ENCODE measurements at places on chromosomes 11 and 22. TPM values are rescaled to one million over a fixed set of nuclear protein-coding genes. Genes with fewer than 3 reads are reported as not detected.

DNA sequence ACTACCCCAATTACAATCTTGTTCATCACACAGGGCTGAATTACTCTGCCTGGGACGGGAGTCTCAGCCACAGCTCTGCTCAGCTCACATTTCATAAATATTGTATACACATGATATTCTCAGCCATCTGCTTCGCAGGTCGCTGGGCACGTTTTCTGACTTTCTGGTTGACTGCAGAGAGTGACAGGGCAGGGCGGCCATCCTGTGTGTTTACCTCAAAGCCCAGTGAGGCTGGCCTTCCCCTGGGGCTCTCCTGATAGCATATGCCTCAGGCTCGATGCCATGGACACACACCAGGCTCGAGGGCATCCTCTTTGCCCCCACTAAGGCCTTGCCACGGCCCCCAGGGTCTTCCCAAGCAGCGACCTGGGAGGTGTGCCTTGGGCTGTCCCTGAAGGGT lies 345.0 kb downstream of the CADM1 start:
- no peak for DNase-seq

GRCh38 chr11:44527476-44527875 lies 38.0 kb upstream of the CD82 start:
- DNase-seq: no peak

DNA sequence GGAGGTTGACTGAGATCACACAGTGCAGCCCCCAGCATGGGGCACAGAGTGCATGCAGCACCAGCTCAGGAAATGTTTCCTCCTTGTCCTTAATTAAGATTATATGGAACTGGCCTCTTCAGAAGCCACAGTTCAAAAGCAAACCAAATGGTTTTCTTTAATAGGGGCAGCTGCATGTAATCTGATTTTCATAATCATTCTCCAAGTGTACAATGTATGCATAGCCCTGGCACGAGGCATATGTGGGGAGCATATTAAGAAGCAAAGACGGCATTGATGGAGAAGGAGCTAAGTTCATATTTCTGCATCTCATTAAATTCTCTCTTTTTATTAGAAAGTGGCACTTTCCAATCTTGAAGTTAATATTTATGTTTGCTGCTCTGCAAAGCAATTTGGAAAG lies 9.9 kb upstream of the PARVB start:
- DNase-seq: peak; percentile 79

The OR2AG2 gene
- polyA plus RNA-seq: not detected

DNA sequence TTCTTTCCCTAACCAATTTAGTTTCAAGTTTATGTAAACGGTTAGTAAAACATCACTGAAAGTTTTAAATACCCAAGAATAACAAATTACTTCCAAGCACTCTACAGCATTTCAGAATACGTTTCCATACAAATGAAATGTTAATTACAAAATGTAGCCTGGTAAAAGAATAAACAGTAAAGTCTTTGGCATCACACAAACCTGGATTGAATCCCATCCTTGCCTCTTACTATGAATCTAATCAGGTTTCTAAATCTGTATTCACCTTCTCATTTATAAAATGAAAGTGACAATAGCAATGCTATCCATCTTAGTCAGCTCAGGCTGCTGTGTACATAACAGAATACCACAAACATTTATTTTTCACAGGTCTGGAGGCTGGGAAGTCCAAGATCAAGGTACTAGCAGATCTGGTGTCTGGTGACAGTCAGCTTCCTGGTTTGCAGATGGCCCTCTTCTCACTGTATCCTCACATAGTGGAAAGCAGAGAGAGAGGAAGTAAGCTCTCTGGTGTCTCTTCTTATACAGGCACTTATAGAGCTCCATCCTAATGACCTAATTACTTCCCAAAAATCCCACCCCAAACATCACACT lies 19.2 kb downstream of the FAM168A start:
- peak; percentile 84 for DNase-seq

DNA sequence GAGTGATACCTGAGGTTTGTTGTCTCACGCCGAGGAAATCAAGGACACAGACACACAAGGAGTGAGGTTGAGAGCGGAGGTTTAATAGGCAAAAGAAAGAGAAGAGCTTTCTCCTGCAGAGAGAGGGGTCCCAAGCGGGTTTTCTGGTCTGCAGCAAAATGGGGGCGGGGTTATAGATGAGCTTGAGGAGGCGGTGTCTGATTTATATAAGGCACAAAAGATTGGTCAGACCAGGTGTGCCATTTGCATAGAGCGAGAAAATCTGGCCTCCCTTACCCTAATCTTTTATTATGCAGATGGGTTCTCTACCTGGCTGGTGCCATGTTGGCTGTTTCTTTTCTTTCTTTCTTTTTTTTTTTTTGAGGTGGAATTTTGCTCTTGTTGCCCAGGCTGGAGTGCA lies 11.8 kb downstream of the C11orf96 start:
- no peak for DNase-seq

The NLRP6 gene
- polyA plus RNA-seq: not detected

- DNase-seq: no peak
These were observed 1116.0 kb downstream of the BRD1 start for GRCh38 chr22:48711669-48712068.

DNA sequence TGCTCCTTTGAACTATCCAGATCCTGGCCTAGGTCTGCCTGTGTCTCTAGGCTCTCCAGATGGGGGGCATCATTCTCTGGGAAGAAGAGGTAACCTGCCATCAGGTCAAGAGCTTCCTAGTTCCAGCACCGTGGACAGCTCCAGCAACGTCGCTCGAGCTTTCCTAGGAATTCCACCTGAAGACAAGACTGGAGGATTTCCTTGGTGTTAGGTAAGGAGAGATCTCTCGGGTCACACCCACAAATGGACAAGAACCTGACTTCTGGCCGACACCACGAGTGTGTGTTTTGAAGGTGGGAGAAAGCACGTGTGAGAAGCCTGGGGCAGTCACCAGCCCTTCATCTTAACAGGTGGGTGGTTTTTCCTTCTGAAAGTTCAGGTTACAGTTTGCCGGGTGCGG lies 1.2 kb downstream of the PRG3 start:
- DNase-seq: no peak

The GAB4 gene
- not detected for polyA plus RNA-seq

DNA sequence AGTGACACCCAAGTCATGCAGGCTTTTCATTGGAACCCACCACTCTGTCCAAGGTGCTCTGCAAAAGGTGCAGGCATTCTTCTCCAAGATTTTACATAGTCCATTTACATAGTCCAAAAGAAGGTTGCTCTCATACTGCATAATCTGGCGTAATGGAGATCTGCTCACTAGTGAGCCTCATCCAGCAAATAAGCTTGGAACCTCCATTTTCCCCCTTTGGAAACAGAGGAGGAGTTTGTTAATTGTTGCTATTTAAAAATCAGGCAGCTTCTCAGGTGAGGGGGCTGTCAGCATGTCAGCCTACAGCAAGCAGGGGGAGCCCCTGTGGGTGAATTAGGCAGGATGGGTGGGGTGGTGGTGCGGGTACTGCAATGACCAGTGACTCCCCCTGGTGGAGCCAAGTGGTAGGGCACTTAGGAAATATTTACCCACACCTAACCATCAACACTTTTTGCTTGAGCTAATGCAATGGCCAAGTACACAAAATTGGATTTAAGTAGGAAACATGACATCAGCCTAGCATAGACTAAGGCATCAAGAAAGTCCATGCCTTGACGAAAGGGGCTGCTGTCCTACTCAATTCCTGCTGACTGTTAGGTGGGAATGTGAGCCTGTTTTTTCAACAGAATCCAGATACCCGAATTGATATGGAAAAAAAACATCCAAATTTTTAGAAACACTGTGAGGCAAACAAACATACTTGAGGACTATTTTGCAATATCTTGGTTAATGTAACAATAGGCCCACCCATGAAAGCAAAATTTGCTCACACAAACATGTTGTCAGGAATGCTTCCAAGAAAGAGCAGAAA lies 64.5 kb downstream of the AMBRA1 start:
- peak; percentile 80 for DNase-seq

- DNase-seq: no peak
These were observed 9.3 kb upstream of the WBP2NL start for GRCh38 chr22:41989246-41989645.

GRCh38 chr11:108670451-108670850 lies 5.6 kb downstream of the DDX10 start:
- DNase-seq: no peak

- DNase-seq: no peak
These were observed 230.6 kb upstream of the PDGFD start for GRCh38 chr11:104394508-104394907.

The IGF2 gene
- polyA plus RNA-seq: 11.4 TPM

- DNase-seq: no peak
These were observed 66.3 kb downstream of the JRKL start for GRCh38 chr11:96456111-96456510.

The KDM4E gene
- polyA plus RNA-seq: not detected

The HYOU1 gene
- polyA plus RNA-seq: 161 TPM

DNA sequence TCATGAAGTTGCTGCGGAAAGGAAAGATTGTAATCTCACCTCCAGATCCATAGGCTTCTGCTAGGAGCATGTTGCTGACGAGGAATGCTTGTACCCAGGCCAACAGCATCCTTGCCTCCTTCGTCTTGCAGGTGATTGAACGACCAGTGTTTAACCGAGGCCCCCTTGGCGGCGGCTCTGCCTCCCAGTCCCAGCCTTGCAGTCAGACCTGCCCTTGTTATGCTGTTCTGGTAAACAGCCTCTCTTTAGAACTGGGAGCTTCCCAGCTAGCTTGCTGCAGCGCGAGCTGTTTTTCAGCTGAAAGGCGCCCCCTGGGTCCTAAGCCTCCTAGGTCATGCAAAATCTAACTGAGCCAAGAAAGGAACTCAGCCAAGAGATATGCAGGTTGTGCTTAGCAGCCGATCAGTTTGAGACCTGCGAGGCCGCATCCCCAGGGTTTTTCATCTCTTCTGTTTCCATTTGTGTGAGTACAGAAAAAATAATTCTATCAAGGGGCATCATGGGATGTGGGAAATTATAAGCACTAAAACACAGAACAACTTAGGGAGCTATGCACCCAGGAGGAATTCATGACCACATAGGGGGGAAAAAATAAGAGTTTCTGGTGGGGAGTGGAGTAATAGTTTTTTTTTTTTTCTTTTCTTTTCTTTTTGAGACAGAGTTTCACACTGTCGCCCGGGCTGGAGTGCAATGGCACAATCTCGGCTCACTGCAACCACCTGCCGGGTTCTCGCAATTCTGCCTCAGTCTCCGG lies at the start of gene PIK3IP1:
TSS of gene PIK3IP1 (minus strand) at position 253 of the 754 bp plus-strand sequence. CDS start at position 109, 144 bp downstream.
- DNase-seq: peak; percentile 92

DNA sequence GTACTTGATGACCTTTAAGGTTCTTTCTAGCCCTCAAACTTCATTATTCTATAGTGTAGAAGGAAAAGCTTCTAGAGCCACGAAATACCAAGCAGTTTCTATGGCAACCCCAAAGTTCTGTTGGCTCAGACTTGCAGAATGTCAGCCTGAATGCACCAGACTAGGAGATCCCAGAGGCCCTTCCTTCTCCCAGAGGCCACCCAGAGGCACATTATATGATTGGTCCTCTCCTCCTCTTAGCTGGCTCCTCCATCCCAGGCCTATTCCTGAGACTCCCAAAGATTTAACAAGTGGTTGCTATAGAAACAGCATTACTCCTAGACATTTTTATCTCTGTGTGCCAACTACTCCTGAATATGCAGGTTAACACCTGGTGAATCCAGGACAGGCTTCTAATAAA lies 69.2 kb upstream of the CCDC90B start:
- peak; percentile 71 for DNase-seq

DNA sequence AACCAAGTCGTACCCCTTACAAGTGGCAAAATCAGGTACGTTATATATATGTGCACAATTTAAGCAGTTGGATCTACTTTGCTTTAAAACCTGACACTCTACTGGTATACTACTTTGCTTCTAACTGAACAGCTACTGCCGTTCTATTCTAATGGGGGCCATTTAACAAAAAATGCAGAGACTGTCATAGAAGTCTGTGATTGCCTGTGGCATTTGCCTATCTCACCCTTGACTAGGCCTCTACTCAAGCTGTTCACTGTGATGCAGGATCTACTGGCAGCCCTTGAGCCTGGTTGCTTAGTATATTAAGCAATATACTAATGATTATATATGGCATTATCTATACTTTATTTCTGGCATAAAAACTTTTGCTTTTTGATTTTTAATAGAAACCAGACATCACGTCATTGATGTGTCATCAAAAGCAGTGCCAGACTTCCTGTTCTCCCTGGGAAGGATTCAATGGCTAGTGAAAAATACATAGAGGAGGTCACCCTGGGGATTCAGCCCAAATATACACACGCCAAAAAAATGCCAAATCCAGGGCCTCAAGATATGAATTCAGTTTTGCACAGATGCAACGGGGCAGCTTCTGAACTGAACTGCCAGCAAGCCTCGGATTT lies 40.0 kb upstream of the FIBIN start:
- DNase-seq: no peak

DNA sequence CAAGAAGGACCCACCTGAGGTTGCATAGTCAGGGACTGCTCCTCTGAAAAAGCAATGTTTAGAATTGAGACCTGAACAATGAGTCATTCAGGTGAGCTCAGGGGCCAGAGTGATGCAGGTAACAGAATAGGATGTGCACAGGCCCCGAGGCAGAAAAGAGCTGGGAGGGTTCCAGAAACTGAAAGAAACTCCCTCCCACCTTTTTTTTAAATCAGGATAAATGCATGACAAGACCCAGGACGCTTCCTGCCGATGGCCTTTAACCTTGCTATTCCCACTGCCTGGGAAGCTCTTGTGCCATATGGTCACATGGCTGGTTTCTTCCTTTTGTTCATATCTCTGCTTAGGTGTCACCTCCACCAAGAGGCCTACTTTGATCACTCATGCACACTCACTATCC lies 214.2 kb upstream of the ZBED5 start:
- DNase-seq: no peak

GRCh38 chr11:69094111-69094914 lies 45.6 kb downstream of the TPCN2 start:
- DNase-seq: no peak

- peak; percentile 31 for DNase-seq
These were observed 586 bp downstream of the LRP5 start for GRCh38 chr11:68312780-68313573.

The XKR3 gene
- polyA plus RNA-seq: not detected

The OR8G1 gene
- not detected for polyA plus RNA-seq

The OR5J2 gene
- not detected for polyA plus RNA-seq

DNA sequence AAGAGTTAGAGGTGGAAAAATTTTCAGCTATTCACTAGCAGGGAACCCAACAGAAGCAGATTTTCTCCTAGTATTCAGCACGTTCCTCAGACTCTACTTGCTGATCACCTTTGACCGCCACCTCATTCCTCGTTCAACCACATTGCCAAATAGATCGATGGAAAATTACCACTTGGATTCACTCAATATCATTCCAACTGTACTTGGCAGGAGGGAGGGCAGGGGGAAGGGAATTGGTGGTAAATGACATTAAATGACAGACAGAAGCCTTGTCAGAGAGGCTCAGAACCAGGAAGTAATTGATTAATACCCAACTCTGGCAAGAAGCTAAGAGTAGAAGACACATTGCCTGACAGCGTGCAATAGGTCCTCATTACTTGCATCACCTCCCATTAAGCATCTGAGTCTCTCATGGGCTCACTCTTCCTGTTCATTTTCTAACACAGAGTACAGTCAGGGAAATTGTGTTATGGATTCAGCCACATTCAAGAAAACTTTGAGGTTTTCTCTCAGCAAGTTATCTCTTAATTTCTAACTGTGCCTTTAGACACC lies 240.5 kb upstream of the FAT3 start:
- no peak for DNase-seq

The PLAAT4 gene
- 32.4 TPM for polyA plus RNA-seq

- no peak for DNase-seq
These were observed 18.2 kb downstream of the APOL4 start for GRCh38 chr22:36183446-36183845.
